Activated CD4-positive, alpha-beta T cell treated with anti-CD3 and anti-CD28 coated beads, Interleukin-2, amount 50 U/mL, for 1 hour (primary cell): ENCODE measurements at places on chromosomes 3 and 15.
A peak's percentile ranks its signal among the peaks of the same experiment; 100 is the strongest.

GRCh38 chr3:135576751-135577150, 388.8 kb upstream of the PPP2R3A start:
- no peak for DNase-seq

DNA sequence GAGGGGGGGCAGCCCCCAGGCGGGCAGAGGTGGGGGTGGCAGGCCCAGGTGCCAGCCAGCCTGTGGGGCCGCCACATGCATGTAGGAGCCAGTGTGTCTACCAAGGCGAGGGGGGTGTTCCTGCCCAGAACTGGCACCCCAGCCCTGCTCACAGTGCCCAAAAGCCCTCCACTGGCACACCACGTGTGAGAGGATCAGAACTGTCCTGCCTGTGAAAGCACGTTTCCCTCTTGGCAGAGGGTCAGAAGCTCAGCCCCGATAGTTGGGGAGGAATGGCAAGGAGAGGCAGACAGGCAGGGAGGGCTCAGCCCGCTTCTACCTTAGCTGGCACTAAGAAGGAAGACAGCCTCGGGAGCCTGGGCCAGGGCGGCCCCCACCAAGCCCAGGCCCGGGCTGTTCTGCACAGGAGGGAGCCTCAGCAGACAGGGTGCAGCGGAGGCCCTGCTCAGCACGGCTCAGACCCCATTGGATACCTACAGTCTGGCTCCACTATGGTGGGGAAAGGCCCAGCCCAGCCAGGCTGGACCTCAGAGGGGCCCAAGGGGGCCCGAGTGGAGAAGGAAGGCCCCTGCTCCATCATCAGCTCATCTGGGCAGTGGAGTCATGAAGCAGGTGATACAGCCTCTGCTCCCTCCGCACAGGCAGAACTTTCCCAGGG, 84.8 kb upstream of the LINGO1 start:
- DNase-seq, result no peak

- DNase-seq, result no peak
Observed at GRCh38 chr3:12465836-12466225, 18.4 kb upstream of the TSEN2 start.

- DNase-seq, result no peak
Observed at GRCh38 chr3:130093741-130094391, 12.2 kb downstream of the ALG1L2 start.

DNA sequence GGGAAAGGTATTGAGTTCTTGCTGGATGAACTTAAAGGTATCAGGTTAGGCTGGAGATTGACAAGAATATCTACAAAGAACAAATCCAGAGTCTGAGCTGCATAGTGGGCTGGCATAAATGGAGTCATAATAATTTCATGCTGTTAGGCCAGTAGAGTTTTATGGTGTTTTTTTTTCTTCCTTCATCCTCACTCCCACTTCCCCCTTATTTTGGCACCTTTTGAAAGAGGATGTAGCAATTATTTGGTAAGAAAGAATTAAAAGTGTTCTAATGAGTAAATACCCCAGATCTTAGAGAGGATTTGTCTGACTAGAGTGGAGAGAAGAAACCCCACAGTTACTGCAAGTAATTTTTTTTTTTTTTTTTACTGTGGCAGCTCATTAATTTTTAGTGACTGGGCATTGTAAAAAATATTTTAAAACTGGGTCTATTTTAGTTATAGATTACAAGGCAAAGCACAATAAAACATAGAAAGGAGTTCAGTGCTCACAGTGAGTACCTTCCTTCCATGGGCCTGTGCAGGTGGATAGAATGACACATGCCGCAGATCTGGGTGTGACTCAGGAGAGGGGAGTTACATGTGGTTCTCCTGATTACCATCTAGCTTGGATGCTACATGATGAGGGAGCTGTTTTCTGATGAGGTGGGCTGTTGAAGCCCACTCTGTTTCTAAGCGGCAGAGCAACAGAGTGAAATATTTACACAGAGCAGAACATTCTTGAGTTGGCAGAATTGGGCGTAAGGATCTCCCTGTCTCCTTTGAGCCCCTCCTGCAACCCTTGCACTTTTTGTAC, 5.3 kb downstream of the EDEM1 start:
- no peak for DNase-seq

GRCh38 chr15:71170163-71170562, 54.9 kb downstream of the THSD4 start:
- no peak for DNase-seq

DNA sequence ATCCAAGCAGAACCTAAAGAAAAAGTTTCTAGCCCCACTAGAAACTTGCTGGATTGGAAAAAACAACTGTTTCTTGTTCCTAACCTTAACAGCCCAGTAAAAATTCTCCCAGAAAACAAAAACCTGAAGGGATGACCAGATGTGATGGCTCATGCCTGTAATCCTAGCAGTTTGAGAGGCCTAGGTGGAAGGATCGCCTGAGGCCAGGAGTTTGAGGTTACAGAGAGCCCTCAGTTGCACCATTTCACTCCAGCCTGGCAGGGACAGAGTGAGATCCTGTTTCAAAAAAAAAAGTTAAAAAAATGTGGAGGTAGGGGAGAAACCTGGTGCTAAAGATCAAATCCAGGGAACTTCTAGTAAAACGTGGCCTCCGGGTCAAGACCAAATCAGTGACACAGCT, 38.6 kb upstream of the RAF1 start:
- DNase-seq, result no peak

GRCh38 chr3:40432793-40433192, 24.3 kb upstream of the RPL14 start:
- DNase-seq, result no peak

- DNase-seq, result peak; percentile 8
Observed at GRCh38 chr15:82750831-82751180, 41.1 kb upstream of the AP3B2 start.

GRCh38 chr3:141057946-141058800, 7.0 kb downstream of the SPSB4 start:
- no peak for DNase-seq

DNA sequence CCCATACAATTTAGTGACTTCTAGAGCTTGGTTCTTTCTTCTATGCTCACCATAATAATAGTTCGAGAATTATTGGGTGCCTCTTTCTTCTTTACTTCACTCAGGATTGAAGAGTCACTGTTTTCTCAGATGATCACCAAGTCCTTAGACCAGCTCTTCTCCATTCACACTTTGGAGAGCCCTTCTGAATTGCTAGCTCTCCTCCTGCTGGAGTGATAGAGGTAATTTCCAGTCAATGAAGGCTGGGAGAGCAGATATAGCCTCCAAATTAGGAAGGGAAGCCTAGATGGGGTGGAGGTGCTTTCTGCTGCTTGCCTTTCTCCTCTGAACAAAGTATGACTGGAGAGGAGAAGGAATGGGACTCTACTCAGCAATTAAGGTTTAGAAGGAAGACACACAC, 10.7 kb upstream of the BBX start:
- no peak for DNase-seq

GRCh38 chr3:21152555-21152954, 598.5 kb downstream of the ZNF385D start:
- DNase-seq, result no peak

DNA sequence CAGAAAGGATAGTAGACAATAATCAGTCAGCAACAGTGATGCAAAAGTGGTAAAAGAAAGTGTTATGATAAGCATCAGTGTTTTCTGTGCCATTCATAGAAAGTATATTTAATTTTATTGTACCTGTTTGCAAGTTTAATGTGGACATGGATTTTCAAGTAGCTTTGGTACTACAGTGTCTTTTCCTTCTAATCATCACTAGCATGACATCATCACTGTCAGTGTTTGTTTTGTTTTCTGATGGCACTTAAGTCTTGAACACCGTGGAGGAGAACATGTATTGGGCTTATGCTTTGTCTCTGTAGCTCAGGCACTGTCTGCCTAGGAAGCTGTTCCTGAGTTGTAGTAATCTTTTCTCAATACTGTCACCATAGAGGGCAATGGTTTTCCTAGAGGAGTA, 41.9 kb downstream of the SETD5 start:
- DNase-seq, result no peak

DNA sequence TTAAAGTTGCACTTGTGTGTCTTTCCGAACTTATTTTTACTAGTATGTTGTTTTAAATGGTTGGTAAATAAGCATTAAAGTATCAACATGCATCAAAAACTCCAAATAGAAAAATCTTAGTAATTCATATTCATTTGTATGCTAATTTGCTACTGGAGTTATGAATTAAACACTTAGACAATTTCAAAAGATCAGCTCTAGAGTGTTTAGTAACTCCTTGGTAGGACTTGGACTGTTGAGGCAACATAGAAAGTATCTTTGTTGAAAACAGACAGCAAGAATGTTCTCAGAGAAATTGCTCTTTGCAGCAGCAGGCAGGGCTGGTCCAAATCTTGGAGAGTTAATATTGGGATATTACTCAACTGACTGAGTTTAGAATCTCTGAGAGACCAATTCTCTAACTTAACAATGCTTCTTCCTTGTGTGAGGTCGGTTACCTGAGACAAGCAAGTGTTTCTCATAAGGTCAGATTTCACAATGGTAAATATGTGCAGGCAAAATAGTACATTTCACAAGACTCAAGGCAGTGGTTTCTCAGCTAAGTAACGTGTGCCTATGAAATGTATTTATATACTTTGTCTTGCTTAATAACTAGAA, 147.8 kb upstream of the IL12A start:
- no peak for DNase-seq

DNA sequence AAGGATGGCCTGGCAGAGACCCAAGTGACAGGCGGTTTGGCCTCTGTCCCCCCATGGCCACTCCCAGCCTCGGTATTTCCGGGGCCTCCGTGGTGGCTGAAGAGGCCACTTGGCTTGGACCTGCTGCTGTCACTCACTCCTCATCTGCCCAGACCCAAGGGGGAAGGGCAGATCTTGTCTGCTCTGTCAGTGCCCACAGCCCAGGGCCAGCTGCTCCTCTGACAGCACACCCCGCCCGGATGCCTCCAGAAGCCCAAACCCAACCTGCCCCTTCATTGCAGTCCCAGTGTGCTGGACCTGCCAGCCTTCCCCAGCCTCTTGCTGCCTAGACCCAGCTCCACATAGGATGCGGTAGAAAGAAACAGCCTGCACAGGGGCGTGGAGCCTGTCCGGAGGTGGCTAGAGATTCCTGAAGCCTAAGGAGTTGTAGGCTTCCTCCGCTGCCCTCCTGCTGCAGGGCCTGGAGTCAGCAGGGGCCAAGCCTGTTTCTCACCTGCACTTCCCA, 52.0 kb downstream of the MAGEF1 start:
- DNase-seq, result no peak

- no peak for DNase-seq
Observed at GRCh38 chr15:31136016-31136415, 34.5 kb upstream of the TRPM1 start.

- DNase-seq, result no peak
Observed at GRCh38 chr15:70151462-70151861, 53.7 kb upstream of the TLE3 start.

- no peak for DNase-seq
Observed at GRCh38 chr3:127768346-127769008, 53.8 kb downstream of the MGLL start.

DNA sequence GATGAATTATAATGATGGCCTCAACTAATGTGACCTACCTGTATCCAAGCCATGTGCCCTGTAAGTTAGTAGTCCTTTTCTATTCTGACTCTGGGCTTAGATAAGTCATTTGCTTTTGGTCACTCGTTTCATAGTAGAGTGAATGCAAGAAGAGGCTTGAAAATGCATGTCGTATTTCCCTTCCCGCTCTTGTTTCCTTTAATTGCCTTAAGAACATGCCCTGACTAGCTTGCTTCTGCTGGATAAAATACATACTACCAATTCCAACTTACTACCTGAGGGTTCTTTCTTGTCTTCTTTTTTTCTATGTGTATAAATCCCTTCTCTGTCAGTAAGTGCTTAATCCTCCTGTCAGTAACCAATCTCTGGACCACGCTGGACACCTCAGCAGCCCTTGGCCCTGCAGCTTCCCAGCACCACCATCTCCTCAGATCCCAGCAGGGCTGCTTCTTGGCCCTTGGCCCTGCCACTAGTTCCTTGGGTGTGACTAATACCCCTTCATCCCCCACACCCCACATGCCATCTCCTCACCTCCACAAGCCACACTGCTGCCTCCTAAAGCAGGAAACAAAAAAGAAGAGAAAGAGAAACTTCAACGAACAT, 771.7 kb downstream of the IGSF11 start:
- no peak for DNase-seq

GRCh38 chr3:160931474-160931873, 173.7 kb downstream of the B3GALNT1 start:
- DNase-seq, result no peak

GRCh38 chr3:16309558-16309957, 44.5 kb downstream of the OXNAD1 start:
- DNase-seq, result peak; percentile 39

GRCh38 chr3:53353202-53353601, 5.9 kb upstream of the DCP1A start:
- DNase-seq, result no peak

DNA sequence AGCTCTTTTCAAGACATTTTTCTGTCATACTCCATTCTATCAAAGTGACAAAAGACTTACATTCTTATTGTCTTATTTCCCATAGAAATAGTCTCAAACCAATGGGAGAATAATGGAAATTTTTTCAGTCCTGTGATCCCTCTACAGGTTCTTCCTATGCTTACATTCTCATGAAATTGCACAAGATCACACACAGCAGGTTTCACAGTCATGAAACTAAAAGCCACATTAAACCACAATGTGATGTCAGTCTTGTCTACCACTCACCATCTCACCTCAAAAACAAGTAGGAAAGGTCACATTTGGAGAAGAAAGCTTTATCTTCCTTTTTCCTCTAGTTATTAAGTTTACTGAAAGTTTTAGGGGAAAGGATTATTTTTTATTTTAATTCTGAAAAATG, 161.0 kb upstream of the RORA start:
- DNase-seq, result no peak

GRCh38 chr3:113557374-113557773, 25.0 kb downstream of the SIDT1 start:
- no peak for DNase-seq

DNA sequence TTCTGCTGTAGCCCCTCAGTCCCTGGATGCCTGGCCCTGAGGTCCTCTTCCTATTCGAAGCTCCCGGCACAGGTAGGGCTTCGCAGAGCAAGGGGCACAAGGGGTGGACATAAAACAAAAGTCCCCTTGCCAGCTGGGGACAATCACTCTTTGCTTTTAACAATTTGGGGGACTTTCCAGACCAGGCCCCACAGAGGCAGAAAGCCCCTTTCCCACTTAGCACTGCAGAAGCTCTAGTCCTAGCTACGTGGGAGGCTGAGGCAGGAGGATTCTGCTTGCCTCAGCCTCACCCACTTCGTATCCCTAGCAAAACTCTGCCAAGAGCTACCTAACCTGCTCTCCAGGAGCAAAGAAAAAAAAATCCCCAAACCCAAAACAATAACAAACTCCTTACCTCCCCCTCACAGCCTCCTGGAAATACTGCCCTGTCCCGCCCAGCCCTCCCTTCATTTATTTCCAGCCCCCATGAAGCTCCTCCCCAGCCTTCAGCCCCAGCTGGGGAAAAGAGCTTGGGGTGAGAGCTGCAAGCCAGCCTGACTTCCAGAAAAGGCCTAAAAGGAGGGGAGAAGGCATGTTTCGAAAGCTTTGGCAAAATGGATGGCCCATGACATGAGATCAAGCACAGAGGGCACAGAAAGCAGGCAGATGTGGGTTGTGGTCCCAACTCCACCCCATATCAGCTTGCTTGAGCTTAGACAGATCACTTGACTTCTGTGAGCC, at the start of gene CIDEC:
TSS of gene CIDEC (minus strand) at position 424 of the 720 bp plus-strand sequence. CDS start 1,767 bp downstream, outside the sequence.
- no peak for DNase-seq
